ENCODE measurements at places on chromosomes 12 and 14. TPM values are rescaled to one million over a fixed set of nuclear protein-coding genes. Genes with fewer than 3 reads are reported as not detected.
A peak's percentile ranks its signal among the peaks of the same experiment; 100 is the strongest.

GRCh38 chr12:130803702-130804101, 35.3 kb downstream of the STX2 start:
- peaks cover 28% of the 10 kb centered on the region for H3K36me3 ChIP-seq
- no peaks in the 10 kb centered on the region for H3K27me3 ChIP-seq
- H3K27ac ChIP-seq: no peak overlapping the region
- DNase-seq: no peak
- H3K4me1 ChIP-seq: peaks cover 20% of the 10 kb centered on the region

DNA sequence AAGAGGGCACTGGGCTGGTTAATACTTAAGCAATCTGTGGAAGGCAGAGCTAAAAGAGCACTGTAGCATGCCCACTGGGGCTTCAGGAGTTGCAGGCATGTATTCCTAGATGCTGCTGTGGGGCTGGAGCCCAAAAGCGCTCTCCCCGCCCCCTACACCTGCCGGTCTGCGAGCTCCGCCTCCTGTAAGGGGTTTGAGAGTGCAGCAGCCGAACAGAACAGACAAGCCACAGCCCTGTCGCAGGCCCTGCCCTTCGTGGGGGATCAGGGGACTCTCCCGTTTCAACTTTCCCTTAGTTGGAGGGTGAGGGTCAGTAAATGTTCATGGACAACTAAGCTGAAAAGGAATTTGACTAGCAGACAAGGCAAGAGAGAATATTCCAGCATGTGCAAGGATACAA, 17.6 kb downstream of the SLC38A6 start:
- H3K27me3 ChIP-seq: no peaks in the 10 kb centered on the region
- DNase-seq: no peak
- peaks cover 5% of the 10 kb centered on the region for H3K36me3 ChIP-seq

- H3K4me1 ChIP-seq: no peaks in the 10 kb centered on the region
- H3K27me3 ChIP-seq: no peaks in the 10 kb centered on the region
- H3K4me3 ChIP-seq: no peak overlapping the region
- no peak overlapping the region for H3K27ac ChIP-seq
- H3K36me3 ChIP-seq: no peaks in the 10 kb centered on the region
Observed at GRCh38 chr14:79745046-79745445, 466.3 kb downstream of the DIO2 start.

DNA sequence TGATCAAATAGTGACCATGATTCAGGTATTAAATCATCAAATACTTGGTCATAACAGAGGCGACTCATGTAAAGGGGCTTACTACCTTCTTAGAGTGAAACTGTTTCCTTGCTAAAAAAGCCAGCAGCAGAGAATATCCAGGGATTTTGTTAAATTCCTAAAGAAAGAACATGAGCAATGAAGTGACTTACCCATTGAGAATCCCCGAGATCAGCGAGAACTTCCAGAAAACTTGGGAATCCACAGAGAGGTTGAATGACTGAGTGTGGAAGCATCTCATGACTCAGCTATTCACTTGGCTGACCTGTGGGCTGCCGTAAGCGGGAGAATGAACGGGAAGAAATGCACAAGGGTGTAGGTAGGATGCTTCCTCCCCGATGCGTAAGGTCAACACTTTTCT, 85.3 kb upstream of the KCNA1 start:
- peak overlapping the region; percentile 51 for H3K27ac ChIP-seq
- no peaks in the 10 kb centered on the region for H3K36me3 ChIP-seq
- H3K27me3 ChIP-seq: peaks cover 17% of the 10 kb centered on the region

- no peaks in the 10 kb centered on the region for H3K36me3 ChIP-seq
- H3K27ac ChIP-seq: no peak overlapping the region
- no peak for DNase-seq
Observed at GRCh38 chr14:34749408-34749807, 35.0 kb upstream of the CFL2 start.

- no peak for DNase-seq
- H3K4me1 ChIP-seq: no peaks in the 10 kb centered on the region
- no peaks in the 10 kb centered on the region for H3K36me3 ChIP-seq
Observed at GRCh38 chr12:103020839-103021238, 63.4 kb downstream of the ASCL1 start.

Gene ANKRD33
- not detected for total RNA-seq

Gene LYZ
- not detected for total RNA-seq

All from HFFc6 (cell line).